ENCODE measurements at places on chromosomes 5 and 9. TPM values are rescaled to one million over a fixed set of nuclear protein-coding genes. Genes with fewer than 3 reads are reported as not detected.

The CNTNAP3B gene
- 0.62 TPM for total RNA-seq

The IL5 gene
- total RNA-seq = not detected

The KLHL9 gene
- 24.5 TPM for total RNA-seq

The PCDHB10 gene
- 1.3 TPM for total RNA-seq

The ADAMTS19 gene
- total RNA-seq = 0.10 TPM

DNA sequence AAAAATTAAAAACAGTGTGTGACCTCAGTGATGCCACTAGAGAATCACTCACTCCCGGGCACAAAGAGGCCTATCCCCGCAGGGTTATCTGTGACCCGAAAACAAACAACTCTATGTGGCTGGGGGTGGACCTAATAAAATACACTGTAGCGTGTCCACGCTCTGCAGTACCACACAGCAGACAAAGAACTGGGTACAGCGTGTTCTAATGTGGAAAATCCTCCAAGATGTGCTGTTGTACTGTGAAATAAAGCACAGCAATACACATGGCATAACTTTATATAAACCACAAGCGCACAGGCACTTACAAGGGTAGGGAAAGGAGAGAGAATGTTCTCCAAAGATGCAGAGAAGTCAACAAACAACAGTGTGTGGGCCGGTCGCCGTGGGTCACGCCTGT lies 8.1 kb upstream of the SLC34A1 start:
- DNase-seq = no peak

DNA sequence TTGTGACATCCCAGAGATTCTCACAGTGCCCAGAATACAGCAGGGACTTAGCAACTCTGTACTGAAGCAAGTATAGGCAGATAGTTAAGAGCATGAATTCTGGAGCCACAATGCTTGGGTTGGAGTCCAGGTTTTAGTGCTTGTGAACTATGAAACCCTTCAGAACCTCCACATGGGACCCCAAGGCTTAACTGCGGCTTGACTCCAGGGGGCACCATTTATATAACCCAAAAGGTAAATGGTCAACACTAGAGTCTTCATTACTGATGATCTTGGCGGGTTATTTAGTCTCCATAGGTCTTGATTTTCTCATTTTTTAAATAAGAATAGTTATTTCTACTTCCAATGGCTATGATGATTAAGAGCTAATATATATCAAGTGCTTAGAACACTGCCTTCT lies 390.3 kb downstream of the TAF11L14 start:
- no peak for DNase-seq

DNA sequence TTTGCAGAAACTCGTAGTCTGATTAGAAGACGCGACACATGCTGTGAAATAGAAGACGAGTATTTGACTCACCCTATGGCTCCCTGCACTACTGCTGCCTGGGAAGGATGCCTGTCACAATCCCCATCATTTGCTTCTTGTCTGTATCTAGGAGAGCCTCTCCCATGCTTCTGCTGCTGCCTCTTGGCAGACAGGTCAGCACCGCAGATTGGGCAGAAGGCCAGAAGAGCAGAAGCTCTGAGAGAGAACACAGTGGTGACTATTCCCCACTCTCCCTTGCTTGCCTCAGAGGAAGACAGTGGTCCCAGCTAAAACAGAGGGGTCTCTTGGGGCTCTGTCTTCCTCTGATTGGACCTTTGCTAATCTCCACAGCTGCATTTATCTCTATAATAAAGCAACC lies 84.0 kb upstream of the SMIM32 start:
- DNase-seq = peak; percentile 46

GRCh38 chr9:14488421-14489190 lies 174.7 kb upstream of the NFIB start:
- DNase-seq = no peak

- no peak for DNase-seq
Measured at GRCh38 chr9:8614926-8615440, 815.4 kb upstream of the DMAC1 start.

- DNase-seq = peak; percentile 54
Measured at GRCh38 chr5:69271376-69271775, 36.7 kb downstream of the CDK7 start.

- no peak for DNase-seq
Measured at GRCh38 chr5:135087950-135088349, 53.9 kb upstream of the PITX1 start.

DNA sequence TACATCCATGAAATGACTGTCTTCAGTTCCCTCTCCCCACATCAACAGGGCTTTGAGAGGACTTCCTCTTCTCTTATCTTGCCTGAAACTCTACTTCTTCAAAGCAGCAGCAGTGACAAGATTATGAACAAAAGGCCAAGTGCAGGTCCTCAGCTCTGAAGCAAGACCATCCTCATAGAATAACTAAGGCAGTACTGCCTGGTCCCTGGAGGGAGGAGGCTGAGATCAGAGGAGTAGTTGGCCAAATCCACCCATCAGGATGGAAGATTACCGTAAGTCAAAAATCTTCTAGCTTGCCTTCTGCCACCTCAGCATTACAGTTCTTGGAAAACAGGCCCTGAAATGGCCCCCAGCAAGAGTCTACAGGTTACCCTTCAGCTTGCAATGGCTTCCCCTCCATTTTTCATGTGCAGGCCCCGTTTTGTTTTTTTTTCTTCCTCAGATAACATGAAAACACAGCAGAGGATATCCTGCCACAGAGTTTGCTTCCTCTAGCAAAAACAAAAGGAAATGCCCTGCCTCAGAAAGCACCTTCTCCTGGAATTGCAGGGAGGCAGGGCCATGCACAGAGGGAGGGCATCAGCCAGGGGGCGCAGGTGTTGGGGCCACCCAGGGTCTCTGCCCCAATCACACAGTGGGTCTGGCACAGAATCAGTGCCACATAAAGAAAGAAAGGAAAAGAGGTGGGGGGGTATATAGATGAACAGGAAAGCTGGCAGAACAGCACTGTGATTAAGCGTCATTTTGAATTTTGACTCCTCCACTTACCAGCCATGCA lies 40.0 kb downstream of the KLHL3 start:
- no peak for DNase-seq

DNA sequence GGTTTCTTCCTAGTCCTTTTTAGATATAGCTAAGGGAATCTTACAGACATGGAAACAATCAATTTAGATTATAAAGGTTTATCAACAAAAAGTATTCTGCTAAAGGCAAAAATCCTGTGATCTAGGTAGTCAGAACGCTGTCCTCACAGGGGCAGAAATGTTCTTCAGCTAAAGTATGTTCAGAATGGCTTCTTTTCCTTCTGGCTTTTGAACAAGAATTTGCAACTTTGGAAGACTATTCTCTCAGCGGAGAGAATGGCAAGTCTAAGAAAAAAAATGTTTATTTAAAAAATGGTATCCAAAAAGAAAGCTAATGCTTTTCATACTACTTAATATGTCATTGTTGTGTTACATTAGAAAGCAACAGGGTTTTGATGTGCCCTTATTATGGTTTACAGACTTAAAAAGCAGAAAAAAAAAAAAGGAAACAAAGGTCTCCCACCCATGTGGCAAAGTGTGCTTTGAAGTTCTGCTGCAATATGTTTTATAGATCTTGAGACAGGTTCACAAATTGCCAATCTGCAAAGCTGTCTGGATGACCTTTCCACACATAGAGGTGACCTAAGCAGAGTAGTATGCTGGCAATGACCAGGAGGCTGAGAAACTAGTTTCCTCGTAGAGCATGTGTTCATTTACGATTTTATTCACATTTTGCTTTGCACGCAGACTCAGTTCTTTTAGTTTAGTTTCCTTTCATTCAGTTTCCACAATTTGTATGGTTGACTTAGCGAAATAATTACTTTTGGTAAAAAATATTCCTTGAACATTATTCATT lies 45.1 kb upstream of the PJA2 start:
- DNase-seq = peak; percentile 72

GRCh38 chr5:90379652-90380051 lies 29.9 kb downstream of the CETN3 start:
- no peak for DNase-seq

- DNase-seq = peak; percentile 71
Measured at GRCh38 chr5:61599370-61600122, 267.5 kb downstream of the ZSWIM6 start.

- no peak for DNase-seq
Measured at GRCh38 chr9:111405701-111406100, 75.7 kb upstream of the OR2K2 start.

DNA sequence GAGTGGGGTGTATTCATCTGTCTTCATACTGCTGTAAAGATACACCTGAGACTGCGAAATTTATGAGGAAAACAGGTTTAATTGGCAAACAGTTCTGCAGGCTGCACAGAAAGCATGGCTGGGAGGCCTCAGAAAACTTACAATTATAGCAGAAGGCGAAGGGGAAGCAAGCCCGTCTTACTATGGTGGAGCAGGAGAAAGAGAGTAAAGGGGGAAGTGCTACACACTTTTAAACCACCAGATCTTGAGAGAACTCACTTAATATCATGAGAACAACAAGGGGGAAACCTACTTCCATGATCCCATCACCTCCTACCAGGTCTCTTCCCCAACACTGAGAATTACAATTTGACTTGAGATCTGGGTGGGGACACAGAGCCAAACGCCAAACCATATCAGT lies 12.5 kb upstream of the NREP start:
- no peak for DNase-seq

- DNase-seq = no peak
Measured at GRCh38 chr5:66701244-66701643, 105.1 kb downstream of the MAST4 start.

GRCh38 chr5:112931473-112931872 lies 9.4 kb upstream of the REEP5 start:
- peak; percentile 33 for DNase-seq

GRCh38 chr9:137445275-137445807 lies 4.2 kb upstream of the ENTPD8 start:
- peak; percentile 82 for DNase-seq

- peak; percentile 26 for DNase-seq
Measured at GRCh38 chr5:6328173-6328572, 50.2 kb downstream of the MED10 start.

- DNase-seq = peak; percentile 87
Measured at GRCh38 chr9:6711403-6711802, 46.4 kb upstream of the KDM4C start.

DNA sequence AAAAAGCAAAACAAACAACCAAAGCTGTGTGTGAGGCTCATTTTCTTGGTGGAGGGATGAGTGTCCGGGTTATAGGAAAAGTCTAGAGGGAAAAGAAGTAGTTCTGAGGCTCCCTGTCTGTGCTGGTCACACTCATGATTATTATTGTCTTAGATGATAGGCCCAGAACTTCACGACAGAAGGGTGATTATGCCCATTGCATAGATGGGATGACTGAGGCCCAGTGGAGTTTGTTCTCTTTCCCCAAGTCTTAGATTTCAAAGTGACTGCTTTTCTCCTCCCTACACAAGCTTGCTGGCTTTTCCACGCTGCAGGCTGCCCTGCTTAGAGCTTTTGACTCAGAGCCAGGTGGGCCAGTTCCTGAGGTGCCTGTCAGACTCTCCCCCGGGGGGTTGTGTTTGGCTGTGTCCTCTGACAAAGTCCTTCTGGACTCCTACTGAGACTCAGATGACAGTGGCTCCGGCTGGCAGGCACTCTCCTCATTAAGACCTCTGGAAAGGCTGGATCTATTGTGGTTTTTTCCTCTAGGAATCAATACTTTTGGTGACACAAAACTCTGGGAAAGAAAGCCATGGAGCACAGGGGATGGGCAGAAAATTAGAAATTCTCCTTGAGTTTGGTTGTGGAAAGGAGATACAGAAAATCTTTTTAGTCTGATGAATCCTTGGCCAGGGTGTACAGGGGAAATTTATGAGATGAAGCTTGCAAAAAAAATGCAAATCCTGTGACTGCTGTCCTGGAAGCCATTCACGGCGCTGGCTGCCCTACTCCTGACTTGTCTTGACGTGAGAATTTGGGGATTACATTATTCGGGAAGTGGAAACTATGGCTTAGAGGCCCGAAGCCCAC lies 120.9 kb downstream of the NSG2 start:
- DNase-seq = no peak

DNA sequence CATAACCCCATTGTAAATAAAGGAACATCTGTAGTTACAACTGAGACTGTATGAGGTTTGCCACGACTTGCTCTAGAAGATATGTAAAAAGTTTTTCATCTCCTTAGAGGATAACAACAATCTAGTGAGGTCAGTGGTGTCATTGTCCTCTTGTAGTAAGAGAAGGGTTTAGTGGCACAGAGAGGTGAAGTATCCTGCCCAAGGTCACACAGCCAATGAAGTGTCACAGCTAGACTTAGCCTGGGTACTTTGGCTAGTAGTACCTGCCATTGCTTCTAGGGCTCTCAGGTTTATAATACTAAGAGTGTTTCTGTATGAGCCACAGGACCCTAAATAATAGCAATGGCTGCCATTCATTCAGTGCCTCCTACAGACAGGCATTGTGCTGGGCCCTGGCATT lies 13.8 kb downstream of the CCDC180 start:
- no peak for DNase-seq

GRCh38 chr5:16864631-16865131 lies 71.4 kb downstream of the MYO10 start:
- DNase-seq = no peak

DNA sequence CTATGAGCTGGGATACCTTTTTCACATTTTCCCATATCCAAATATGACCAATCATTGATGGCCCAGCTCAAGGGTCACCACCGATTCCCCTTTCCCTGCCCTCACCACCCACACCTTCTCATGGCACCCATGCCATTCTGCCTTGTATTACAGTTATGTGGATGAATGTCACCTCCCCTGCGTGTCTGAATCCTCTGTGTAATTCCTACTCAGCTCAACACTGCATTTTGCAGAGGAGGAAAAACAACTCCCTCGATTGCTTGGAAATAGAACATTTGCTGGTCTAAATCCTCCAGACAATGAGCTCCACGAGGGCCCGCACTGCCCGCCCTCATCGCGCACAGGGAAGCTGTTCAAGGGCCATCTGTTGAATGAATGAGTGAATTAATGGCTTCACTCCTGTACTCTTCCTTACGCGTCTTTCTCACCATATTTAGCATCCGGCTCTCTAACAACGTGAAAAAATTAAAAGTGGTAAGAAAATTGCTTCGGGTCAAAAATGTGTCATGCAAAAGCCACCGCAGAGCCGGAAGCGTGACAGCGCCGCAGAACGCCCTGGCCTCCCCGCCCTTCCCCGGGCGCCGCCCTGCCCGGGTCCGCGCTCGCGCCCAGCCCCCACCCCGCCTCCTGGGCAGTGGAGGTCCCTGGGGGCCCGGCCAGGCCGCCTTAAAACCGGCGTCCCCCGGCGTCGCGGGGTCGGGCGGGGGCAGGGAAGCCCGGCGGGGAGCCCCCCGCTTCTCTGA lies 704 bp downstream of the SUSD1 start:
- peak; percentile 82 for DNase-seq

All from M059J (cell line).